ENCODE measurements at places on chromosomes 2 and 18.

- DNase-seq: no peak
Observed at GRCh38 chr2:112758711-112759110, 5.7 kb downstream of the CKAP2L start.

- DNase-seq: no peak
Observed at GRCh38 chr2:187213798-187214197, 234.3 kb downstream of the CALCRL start.

GRCh38 chr2:211454679-211455078, 898.3 kb downstream of the CPS1 start:
- no peak for DNase-seq

GRCh38 chr2:33573657-33574056, 25.4 kb downstream of the FAM98A start:
- no peak for DNase-seq

GRCh38 chr2:173355132-173355865, 627 bp downstream of the CDCA7 start:
- DNase-seq: peak; percentile 39

DNA sequence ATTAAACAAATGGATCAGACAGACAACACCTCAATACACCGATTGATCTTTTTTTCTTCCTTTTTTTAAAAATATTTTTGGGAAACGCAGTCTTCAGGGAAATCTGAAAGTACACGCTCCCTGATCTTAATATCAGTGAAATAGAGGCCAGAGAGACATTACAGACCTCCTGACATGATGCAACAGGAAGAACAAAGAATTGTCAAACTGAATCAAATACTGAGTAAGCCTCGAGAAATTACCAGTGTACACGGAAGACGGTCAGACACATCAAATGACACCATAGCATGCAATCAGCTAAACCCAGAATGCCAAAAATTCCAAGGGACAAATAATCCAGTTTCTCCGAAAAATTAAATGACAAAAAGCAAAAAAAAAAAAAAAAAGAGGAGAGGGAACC, 80.2 kb upstream of the NFU1 start:
- DNase-seq: peak; percentile 17

DNA sequence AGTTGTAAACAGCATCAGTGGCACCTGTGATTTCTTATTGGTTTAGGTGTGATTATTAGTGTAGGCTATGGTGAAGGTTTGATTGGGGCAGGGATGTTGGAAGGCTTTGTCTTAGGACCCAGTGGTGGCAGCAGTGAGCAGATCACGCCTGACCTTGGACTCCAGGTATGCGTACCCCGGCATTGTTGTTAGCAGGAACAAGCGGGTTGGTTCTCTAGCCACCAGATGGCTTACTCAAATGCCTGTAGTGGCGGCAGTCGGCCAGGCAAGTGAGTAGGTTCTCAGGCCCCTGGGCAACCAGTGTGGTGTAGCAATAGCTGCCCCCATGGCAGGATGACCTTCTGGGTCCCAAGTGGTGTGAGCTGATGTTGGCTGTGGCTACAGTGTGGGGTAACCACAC, 558.3 kb downstream of the KCNJ3 start:
- no peak for DNase-seq

GRCh38 chr2:66237803-66238379, 197.0 kb upstream of the MEIS1 start:
- no peak for DNase-seq

DNA sequence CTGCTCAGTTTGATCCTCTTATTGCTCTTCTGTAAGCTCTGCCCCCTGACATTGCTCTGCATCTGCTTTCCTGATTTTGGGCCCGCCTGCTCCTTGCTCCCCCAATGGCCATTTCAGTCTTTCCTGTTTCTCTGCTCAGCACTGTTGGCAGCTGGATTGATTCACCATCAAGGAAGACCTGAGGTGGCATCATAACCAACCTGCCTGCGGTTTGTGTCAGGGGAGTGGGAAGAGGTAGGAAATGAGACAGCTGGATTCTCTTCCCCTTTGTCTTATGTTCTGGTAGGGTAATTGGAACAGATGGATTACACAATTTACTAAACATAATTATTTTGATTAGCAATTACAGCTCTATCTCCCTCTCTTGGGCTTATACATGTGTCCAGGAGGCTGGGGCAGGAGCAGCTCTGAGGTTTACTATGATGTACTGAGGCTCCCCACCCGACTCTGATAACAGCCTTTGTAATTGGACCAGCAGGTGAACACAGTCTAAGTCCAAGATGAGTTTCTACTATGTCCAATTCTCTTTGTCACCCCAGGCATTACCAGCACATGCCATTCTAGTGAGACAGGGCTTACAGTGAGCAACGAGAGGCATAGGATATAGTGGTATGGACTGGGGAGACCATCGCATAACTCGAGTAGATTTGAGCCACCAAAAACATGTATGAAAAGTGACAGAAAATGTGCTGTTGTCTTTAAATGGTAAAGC, 151.8 kb upstream of the MMADHC start:
- peak; percentile 55 for DNase-seq

DNA sequence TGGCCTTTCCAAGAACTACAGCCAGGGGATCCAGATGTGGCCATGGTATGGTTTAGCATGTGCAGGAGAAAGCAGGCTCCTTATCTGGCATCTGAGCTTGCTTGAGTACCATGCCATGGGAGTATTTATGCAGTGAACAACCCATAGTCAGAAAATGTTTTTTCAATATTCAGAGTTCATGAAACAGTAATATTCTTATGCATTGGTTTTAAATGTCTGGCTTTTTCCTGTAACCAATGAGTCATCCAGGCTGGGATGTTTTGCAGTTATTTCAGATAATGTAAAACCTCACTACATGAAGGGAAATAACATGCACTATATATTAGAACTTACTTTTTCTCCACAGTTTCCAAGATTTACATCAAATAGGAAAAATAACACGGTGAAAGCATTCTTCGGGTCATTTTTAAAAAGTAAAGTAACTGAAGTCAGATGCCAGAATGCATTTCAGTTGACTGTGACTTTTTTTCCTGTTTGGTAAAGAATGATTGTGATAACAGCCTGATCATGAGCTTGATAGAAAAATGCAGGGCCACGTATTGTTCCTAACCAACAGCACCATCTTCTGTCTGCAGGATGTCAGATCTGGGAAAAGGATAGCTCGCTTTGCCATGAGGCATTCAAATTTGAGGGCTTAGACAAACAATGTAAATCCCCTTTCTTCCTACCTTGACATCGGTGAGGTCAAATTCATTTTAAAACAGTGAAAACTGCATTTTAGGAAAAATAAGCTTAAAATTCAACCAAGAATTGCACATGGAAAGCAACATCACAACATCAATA, 152.8 kb downstream of the DSC3 start:
- peak; percentile 9 for DNase-seq

DNA sequence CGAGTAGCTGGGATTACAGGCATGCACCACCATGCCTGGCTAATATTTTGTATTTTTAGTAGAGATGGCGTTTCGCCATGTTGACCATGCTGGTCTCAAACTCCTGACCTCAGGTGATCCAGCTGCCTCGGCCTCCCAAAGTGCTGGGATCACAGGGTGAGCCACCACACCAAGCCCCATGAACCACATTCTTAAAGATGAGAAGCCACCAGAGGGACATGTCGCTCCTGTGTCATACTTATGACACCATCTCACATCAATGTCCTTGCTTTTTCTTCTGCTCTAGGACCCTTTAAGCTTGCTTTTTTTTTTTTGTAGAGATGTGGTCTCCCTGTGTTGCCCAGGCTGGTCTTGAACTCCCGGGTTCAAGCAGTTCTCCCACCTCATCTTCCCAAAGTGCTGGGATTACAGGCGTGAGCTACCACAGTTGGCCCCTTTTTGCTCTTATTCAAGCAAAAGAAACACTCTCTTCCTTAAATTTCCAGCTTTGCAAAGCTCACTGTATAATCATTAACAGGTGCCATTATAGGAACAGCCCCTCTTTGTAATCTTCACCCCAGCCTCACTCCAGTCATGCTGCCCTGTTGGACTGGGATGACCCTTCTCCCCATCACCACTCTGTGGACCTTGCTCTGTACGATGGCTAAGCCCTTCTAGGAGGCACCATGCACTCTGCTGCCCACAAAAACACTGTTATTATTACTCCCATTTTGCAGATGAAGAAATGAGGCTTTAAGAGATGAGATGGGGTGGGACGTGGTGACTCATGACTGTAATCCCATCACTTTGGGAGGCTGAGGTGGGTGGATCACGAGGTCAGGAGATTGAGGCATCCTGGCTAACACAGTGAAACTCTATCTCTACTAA, 10.8 kb upstream of the KCNG3 start:
- no peak for DNase-seq
